ENCODE measurements at places on chromosomes 1 and 21.

- no peak for DNase-seq
Measured at GRCh38 chr1:9143250-9143649, 14.3 kb upstream of the GPR157 start.

GRCh38 chr1:33384040-33384812 is 46.7 kb downstream of the PHC2 start:
- DNase-seq = peak; percentile 52

DNA sequence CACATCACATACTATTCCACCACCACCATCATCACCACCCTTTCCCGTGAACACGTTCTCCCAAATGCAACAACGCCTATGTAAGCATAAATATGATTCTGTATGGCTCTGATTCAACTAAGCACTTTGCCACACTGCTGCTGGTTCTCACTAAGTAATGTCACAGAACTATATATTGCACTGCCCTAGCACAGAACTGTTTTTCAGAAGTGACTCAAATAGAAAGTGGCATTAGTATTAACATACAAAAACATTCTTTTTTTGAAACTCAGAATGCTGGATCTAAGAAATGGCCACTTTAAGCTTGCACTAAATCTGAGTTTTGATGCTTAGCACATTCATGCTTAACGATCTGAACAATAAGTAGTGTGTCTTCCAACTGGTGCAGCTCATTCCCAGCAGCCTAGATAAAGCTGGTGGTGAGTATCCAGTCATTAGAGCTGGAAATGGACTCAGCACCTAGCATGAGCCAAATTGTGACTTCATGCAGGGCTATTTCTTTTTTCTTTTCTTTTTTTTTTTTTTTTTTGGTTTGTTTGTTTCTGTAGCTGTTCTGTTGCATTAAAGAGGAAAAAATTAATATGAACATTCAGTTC is 46.2 kb upstream of the ZC3H11B start:
- DNase-seq = no peak

- no peak for DNase-seq
Measured at GRCh38 chr1:9400425-9401079, 107.9 kb downstream of the SPSB1 start.

DNA sequence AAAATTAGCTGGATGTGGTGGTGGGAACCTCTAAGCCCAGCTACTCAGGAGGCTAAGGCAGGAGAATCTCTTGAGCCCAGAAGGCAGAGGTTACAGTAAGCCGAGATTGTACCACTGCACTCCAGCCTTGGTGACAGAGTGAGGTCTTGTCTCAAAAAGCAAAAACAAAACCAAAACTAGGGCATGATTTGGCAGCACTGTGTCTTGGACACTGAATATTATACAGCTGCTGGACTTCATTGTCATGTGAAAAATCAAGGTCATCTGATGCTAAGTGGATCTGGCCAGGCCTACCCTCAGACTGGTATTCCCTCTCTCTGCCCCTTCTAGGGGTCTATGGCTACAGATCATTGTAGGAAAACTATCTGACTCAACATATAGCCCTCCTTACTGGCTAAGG is 55.2 kb upstream of the MRPS6 start:
- no peak for DNase-seq

DNA sequence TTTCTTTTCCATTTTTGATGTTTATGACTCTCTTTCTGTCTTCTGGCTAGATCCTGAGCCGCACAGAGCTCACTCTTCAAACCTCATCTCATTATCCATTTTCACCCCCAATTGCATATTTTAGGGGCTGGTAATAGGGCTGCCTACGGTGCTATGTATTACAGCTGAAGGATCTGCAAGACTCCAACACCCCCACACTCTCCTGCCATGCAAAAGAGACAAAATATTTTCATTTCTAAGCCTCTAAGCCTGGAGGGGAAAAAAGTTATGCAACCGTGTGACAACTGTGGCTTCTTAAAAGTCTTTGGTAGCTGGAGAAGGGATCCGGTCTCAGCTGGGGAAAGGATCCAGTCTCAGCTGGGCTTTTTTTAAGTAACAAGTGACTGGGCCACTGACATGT is 311.6 kb downstream of the NPHP4 start:
- no peak for DNase-seq

- DNase-seq = no peak
Measured at GRCh38 chr1:30287976-30288375, 435.4 kb downstream of the MATN1 start.
